ENCODE measurements at places on chromosomes 13 and 19.

- peak; percentile 97 for DNase-seq
These were observed 13.0 kb downstream of the CIC start for GRCh38 chr19:42281827-42282762.

- peak; percentile 92 for DNase-seq
These were observed 32.2 kb upstream of the TM9SF2 start for GRCh38 chr13:99469041-99469440.

- peak; percentile 31 for DNase-seq
These were observed 54.7 kb upstream of the F7 start for GRCh38 chr13:113050734-113051431.

DNA sequence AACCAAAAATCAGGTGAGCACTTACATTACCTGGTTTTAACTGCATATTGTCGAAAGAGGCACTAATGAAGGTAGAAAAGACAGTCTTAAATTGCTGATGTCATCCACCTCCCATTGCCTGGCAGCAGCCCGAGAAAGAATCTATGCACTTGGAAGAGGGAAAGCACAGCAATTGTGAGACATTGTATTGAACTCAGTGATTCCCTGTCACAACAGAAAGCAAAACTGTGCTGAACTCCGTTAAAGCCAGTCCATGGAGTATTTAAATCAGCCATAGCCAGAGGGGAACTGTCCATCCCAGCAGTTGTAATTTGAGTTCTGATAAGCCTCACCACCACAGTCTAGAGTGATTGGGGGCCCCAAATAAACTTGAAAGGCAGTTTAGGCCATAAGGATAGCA is 466.6 kb upstream of the PCDH9 start:
- DNase-seq: no peak

All from NCI-H69 (cell line).